Activated CD4-positive, CD25-positive, alpha-beta regulatory T cell treated with anti-CD3 and anti-CD28 coated beads, Interleukin-2, amount 50 U/mL, for 16 hours (primary cell): ENCODE measurements at places on chromosomes 1 and 21.

DNA sequence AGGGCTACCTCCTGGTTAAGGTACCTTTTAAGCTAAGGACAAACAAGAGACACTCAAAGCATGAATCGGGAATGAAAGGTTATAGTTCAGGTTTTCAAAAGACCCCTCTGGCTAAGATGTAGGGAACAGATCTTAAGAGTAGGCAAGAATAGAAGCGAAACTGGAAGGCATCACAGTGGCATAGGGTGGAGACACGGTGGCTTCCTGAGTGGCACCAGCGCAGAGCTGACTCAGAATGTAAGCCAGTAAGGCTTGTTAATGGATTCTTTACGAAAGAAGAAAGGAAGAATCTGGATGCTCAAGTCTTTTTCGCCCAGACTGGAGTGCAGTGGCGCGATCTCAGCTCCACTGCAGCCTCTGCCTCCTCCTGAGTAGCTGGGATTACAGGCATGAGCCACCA is 21.2 kb downstream of the PADI6 start:
- no peak for DNase-seq

DNA sequence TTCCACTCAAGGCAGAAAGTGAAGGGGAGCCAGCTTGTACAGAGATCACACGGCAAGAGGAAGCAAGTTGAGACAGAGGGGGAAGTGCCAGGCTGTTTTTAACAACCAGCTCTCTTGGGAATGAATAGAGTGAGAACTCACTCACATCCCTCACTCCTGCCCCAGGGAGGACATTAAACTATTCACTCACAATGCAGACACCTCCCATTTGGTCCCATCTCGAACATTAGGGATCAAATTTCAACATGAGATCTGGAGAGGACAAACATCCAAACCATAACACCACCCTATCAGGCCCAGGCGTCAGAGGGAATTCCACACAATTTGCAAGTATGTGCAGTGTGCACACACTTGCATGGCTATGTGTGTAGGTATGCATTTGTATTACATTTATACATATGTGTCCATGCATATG is 62.7 kb downstream of the DMAP1 start:
- DNase-seq, result no peak

GRCh38 chr1:245416781-245417180 is 262.0 kb downstream of the KIF26B start:
- no peak for DNase-seq

DNA sequence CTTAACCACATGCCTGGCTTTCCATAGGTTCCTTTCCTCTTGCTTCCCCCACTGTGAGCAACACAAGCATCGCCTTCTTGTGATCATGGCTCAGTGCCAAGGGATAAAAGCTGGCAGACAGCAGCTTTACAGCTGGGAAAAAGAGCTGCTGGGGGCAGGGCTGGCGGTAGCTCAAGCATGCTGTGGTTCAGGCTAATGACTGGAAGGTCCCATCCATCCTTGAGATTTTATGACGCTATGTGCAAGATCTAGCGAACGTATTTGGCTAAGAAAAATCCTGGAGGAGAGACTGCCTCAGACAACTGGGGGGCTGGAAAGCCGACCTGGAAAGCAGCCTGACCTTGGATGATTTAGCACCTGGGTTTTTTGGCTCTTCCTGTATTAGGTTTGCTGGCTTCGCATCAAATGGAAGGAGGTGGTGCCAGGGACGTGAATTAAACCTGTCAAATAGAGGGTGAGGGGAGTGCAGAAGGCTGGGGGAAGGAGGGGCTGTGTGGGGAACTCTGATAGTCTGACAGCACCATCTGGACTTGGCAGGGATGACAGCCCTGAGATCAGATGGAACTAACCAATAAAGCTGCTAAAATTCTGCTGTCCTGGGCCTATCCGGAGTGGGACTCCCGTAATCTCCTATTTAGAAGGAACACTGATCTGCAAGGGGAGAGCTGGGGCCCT is 34.8 kb downstream of the ZMYND12 start:
- DNase-seq, result no peak

DNA sequence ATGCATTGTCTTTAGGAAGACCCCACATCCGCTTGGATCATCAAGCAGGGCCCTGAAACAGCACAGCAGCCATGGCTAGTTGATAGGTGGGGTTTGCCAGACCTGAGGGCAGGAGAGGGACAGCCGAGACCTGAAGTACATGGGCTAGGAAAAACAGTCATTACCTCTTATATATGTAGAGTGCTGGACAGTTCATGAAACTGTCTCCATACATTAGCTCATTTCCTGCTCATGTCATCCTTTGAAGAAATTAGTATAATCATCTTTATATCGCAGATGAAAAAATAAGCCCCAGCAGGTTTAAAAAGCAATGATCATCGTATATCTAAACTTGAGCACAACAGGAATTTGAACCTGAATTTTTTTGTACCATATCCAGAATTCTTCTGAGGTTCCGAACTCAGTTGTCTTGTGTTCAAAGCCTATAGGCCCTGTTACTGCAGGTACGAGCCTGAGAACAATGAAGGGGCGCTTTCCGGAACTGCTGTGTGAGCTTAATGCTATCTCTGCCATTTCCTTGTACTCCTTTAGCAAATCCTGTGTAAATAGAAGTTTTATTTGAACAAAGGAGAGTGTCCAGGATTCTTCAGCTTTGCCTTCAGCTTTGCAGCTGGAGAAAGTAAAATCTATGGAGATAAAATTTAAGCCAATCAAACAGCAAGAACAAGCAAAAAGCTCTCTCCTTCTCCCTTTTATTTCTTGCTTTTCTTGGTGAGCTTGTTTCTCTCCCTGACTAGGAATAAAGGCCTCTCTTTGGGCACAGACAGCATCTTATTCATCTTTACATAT is 32.4 kb upstream of the DUSP10 start:
- no peak for DNase-seq

DNA sequence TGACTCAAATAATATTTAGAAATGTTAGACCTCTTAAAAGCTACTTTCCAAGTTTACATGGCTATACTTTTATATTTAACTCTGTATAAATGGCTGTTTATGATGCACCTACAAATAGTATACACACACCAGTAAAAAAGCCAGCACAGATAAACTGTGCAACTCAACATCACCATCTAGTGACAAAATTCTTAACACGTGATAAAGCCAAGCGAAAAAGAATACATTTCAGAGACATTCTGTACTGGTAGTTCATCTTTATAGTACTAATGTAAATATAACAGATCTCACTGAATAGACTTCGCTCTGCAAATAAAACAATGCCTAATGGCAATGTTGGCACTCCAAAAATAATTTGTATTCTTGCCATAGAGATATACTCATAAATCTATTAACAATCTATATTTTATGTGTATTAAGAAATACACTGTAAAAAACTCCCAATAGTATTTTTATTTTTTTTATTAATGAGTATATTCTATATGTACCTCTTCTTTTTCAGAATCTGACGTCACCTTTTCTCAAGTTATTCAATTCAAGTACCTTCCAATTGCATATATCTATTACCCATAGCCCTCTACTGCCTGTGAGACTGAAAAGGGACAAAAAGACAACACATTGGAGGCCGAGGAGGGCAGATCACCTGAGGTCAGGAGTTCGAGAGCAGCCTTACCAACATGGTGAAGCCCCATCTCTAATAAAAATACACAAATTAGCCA is 100.2 kb downstream of the DPYD start:
- no peak for DNase-seq

DNA sequence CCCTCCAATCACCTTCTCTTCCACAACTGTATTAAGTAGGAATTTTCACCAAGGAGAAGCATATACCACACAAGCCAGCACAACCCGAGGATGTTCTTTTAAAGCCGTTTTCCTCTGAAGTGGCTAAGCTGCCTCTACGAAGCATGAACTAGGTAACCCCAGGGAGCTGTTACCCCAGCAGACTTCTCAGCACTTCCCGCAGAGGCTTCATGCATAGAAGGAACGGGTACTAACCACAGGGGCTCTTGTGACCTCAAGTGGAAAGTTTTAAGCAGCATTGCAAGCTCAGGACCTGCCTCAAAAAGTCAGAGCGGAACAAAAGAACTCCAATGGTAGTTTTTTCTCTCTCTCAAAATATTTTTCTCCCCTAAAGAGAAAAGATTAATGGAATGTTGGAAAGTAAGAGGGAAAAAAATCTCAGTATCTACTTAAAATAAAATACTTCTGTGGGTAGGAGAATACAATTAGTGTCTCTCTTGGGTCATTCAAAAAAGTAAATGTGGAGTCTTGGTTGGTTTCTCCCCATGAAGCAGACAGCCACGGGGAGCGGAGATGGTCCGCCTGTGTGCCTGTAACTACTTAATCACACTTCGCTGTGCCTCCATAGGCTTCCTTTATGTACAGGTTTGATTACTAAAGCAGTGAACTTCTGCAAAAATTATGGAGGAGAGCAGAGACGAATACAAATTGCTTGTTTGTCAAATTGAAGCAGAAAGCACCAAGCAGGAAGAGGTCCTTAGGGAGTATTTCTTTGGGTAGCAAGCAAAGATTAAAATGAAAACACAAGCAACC is 40.9 kb downstream of the STX6 start:
- no peak for DNase-seq

- no peak for DNase-seq
Observed at GRCh38 chr1:38781872-38782617, 77.5 kb downstream of the RRAGC start.
